ENCODE measurements at places on chromosomes 3 and 15. TPM values are rescaled to one million over a fixed set of nuclear protein-coding genes. Genes with fewer than 3 reads are reported as not detected.

GPR149 gene
- total RNA-seq = not detected

MCF2L2 gene
- 0.89 TPM for total RNA-seq

HIGD1A gene
- total RNA-seq = 88.2 TPM

APBA2 gene
- 7.1 TPM for total RNA-seq

NOX5 gene
- total RNA-seq = 0.39 TPM

ZNF620 gene
- total RNA-seq = 1.6 TPM

CPB1 gene
- total RNA-seq = 8.7 TPM

CACNA2D3 gene
- total RNA-seq = 1.2 TPM

FBN1 gene
- 480 TPM for total RNA-seq

Measured in skin of body (tissue), 3 donors.